Stomach (tissue), 19 donors: ENCODE measurements at places on chromosomes 12 and 14.

GRCh38 chr14:46008348-46008747 is 643.2 kb downstream of the RPL10L start:
- no peak for DNase-seq

GRCh38 chr14:53613404-53614253 is 343.0 kb downstream of the BMP4 start:
- no peak for DNase-seq

DNA sequence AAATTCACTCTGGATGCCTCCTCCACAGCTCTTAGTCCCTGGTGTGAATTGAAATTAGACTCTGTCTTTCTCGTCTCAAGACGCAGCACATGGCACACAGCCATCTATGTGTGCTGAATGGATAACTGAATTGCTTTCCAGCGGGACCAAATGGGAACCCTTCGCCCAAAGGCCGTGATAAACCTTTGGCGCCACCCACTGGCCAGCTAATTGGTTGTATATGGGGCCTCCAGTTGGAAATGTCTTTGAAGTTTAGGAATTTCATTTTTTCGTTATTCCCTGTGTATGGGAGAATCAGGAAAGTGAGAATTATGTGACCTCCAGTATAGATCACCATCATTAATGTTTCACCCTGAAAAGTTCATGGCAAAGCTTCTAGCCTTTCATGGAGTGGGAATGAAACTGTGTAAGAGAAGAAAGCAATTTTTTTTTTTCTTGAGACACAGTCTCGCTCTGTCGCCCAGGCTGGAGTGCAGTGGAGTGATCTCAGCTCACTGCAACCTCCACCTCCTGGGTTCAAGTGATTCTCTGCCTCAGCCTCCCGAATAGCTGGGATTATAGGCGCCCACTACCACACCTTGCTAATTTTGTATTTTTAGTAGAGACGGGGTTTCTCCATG is 9.8 kb upstream of the HSP90AA1 start:
- DNase-seq = peak; percentile 91

GRCh38 chr12:40436564-40436963 is 211.8 kb downstream of the LRRK2 start:
- DNase-seq = no peak

GRCh38 chr14:69392481-69392880 is 5.6 kb downstream of the ERH start:
- no peak for DNase-seq

- no peak for DNase-seq
These were observed 9.8 kb downstream of the NKX2-1 start for GRCh38 chr14:36510078-36510799.

DNA sequence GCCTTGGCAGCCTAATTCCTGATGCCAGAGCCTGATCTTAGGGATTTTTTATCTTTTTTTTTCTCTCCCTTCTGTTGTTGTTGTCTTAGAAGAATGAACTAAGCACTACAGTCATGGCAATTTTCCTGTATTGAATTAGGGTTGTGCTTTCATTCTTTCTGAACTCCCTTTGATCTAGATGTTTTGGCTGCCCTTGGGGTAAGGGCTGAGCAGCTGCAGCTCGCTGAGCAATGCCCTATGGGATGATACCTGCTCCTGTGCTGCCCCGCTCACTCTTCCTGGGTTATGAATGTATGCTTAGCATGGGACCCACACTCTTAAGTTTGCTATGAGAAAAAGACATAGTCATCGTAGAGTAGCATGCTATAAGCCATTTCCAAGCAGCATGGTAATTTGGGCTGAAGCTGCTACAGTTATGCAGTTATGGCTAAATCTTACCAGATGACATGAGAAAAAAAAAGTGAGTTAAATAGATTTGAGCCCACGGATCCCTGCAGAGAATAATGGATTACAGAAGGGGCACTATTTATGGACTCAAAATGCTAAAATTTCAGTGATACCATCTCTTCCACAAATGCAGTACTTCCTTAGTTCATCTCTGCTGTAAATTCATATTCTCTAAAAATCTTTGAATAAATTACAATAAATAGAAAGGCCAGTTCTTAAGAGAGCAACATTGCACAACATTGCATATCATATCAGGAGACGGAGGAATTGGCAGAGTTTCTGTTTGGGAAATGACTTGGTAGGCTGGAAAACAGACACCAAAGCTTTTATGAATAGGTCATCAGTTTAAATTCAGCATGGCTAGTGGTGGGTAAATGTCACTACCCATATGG is 79.2 kb upstream of the PTHLH start:
- DNase-seq = peak; percentile 6

DNA sequence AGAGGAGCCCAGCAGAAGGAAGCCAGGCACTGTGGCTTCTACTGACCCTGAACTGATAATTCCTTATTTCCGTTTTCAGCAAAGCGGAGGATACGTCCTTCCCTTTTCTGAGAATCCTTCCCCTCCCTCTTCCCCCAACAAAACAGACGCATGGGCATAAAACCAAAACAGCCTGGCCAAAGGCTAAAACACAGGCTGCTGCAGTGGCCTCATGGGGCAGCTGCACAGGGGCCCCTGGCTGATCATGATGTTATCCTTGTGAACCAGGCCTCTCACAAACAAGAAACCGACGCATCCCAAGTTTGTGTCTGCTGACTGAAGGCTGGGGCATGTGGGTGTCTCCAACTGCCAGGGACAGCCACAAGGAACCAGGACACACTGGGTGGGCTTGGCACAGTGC is 23.4 kb upstream of the STON2 start:
- peak; percentile 51 for DNase-seq

DNA sequence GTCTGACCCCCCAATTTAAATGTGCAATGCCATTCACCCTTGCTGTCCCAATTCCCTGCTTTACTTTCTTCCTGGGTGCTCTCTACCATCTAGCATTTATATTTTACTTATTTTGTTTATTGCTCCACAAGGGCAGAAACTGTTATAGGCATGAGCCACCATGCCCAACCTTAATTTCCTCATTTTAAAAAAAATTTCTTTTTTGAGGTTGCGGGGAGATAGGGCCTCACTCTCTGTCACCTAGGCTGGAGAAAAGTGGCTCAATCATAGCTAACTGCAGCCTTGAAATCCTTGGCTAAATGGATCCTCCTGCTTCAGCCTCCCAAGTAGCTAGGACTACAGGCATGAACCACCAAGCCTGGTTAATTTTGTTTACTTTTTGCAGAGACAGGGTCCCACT is 13.0 kb downstream of the HPD start:
- DNase-seq = no peak

DNA sequence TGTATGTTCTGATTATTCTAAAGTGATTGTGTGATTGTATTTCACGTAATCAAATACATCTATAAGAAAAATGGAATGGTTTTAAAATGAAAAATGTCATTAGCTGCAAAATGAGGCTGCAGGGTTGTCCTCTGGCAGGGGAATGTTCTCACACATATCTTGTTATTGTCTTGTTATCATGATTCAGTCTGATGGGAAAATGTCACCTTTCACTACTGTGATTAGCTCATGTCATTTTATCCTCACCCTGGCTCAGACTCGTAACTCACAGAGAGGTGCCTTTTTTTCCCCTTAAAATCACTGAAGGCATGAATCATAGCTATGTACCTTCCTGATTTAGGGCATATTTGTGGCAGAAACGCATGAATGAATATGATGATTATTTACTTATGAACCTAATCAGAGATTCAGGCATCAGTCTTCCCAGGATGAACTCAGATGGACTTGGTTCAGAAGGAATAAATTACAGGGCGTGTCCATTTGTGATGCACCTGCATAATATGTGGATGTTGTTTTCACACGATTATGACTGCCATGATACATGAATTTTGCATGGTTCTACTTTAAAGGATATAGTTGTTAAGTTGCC is 1339.2 kb downstream of the AACS start:
- DNase-seq = no peak

DNA sequence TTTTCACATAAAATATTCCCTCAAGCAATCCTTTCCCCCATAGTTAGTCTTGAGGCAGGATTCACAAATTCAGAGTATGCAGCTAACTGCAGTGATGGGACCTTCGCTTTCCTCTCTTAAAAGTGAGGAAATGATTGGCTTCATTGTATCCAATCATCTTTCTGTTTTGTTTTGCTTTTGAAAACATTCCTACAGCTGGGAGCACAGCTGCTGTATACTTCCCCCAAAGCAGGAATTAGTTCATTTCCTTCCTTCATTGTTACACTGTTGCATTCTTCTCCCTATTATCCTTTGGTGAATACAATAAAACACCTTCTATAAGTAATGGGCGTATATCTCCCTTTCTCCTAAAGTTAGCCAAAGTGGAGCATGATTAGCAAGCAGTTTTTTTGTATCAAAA is 9.4 kb upstream of the GAS2L3 start:
- peak; percentile 30 for DNase-seq

DNA sequence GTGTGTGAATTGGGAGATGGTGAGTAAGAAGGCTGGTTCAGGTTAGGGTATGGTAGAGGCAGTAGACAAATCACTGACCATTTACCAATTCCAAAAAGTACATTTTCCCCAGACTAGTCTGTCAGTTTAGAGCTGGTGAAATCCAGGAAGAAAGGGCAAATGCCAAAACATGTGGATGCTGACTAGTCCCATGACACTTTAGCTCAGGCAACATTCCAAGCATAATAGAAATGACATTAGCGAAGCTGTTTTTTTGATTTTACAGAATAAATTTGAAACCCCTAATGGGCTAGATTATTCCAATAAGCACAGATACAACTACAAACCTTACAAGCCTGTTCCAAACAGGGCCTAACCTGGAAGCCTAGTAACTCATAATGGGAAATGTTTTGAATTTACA is 884.2 kb downstream of the FLRT2 start:
- DNase-seq = no peak

DNA sequence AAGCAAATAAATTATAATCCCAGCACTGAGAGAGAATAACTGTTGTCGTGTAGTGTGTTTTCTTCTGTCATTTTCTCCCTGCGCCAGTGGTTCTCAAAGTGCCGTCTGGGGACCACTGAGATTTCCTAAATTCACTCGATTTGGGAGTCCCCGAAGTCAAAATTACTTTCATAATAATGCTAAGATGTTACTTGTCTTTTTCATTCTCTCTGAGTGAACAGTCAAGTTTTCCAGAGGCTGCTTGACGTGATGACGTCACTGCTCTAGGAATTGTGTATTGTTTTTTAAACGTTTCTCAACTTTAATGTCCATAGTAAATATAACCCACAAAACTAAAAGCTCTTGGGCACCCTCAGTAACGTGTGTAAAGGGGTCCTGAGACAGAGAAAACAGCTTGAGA is 796 bp upstream of the POP5 start:
- no peak for DNase-seq

DNA sequence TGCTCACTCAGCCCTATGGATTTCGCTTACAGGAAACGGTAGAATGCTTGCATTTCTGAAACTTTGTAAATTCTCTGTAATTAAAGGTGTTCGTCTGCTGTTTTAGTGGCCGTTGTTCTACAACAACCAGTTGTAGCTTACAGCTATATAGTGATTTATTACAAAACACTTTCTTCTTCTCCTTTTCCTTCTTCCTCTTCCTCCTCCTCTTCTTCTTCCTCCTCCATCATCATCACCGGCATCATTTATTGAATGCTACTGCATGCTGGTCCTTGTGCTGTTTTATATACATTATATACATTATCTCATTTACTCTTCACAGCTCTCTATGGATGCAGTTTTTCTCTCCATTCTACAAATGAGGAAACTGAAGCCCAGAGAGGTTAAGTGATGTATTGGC is 6.4 kb downstream of the ETV6 start:
- no peak for DNase-seq

DNA sequence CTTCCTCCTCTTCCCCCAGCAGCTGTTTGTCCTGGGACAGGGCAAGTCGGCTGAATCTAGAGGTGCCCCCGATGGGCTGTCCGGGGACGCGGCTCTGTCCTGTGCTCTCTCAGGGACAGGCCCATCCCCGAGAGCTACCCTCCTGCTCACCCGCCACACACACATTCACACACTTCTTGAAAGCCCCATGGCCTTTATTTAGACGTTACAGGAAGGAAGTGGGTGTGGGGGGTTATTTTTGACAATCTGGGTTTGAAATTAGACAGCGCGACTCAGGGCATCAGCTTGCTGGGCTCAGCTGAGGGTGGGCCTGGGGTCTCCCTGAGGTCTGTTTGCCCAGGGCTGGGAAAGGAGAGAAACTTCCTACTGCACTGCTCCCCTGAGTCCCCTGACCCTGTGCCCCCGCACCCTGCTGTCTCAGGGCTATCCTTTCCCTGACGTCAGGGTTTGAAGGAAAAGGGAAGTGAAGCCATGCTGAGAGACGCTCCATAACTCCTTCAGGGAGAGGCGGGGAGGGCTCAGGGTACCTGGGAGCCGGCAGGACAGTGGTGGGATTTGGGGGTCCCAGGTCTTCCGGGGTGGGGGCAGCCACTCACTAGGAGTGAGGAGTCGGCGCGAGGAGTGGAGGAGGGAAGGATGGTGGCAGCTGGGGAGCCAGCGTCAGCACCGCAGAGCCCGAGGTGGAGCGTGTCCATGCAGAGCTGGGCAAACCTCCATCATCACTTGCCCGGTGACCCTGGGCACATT is 8.1 kb downstream of the PTPN6 start:
- peak; percentile 66 for DNase-seq

- no peak for DNase-seq
These were observed 367.4 kb downstream of the GXYLT1 start for GRCh38 chr12:41777064-41777790.

- DNase-seq = no peak
These were observed 210.4 kb downstream of the DPY19L2 start for GRCh38 chr12:63457857-63458256.

GRCh38 chr14:104788161-104788818 is 7.3 kb downstream of the AKT1 start:
- peak; percentile 42 for DNase-seq

DNA sequence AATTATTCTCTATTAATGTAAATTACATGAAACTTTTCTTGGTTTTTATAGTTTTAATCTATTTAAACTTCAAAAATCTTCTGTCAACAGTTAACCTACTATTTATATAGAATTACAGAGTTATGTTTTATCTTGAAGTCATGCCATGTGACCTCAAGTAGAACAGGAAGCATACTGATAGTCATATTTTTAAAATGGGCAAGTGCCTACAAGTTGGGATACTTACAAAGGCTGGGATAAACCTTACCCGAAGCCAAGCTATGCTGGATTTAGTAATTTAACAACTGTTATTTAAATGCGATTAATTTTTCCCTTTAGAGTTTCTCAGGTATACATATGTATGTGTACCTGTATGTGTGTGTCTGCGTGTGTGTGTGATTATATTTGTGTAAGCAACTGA is 266.9 kb downstream of the RASSF9 start:
- no peak for DNase-seq

DNA sequence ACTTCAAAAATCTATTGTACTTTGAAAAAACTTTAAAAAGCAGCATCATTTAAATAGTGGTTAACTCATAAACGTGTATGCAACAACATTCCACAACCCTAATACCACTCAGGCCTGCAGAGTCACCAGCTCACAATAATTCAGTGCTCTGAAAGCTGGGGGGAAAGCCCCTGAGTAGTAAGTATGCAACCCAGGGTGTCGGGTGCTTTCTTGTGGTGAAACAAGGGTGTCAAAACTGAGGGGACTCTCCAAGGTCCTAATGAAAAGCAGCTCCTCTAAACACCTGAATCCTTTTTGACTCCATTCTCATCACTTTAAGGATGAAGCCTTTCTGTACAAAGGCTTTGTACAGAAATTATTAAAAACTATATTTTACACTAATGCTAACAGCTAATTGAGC is 33.7 kb downstream of the FGFR1OP2 start:
- DNase-seq = peak; percentile 23

- DNase-seq = no peak
These were observed 53.9 kb upstream of the NUDT4 start for GRCh38 chr12:93323625-93324329.

- no peak for DNase-seq
These were observed 101.3 kb downstream of the LGMN start for GRCh38 chr14:92646952-92647796.
